Spinal cord (tissue), 10 donors: ENCODE measurements at places on chromosomes 3 and 15.

- DNase-seq: no peak
These were observed 13.6 kb upstream of the SLCO3A1 start for GRCh38 chr15:91839867-91840266.

DNA sequence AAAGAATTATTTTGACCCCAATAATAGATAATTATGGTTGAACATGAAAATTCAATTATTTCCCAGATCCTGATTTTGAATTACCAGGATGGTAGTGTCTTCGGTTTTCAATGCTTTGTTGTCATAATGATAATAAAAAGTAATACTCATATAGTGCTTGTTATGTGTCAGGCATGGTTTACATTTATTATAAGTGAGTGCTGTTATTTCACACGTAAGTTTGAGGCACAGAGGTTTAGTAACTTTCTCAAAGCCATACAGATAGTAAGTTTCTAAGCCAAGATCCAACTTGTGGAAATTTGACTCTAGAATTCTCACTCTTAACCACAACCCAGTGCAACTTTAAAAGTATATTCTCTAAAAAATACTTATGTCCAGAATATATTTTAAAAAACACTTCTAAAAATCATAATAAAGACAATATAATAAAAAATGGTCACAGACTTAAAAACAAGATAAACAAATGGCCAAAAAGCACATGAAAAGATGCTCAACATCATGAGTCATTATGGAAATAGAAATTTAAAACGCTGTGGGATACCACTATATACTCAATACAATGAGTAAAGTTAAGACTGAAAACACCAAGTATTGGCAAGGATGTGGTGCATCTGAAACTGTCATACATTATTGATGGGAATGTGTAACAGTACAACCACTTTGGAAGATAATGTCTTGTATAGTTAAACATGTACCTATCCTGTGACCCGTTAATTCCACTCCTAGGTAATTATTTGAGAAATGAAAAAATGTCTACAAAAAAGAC is 45.2 kb downstream of the SPRED1 start:
- DNase-seq: no peak

DNA sequence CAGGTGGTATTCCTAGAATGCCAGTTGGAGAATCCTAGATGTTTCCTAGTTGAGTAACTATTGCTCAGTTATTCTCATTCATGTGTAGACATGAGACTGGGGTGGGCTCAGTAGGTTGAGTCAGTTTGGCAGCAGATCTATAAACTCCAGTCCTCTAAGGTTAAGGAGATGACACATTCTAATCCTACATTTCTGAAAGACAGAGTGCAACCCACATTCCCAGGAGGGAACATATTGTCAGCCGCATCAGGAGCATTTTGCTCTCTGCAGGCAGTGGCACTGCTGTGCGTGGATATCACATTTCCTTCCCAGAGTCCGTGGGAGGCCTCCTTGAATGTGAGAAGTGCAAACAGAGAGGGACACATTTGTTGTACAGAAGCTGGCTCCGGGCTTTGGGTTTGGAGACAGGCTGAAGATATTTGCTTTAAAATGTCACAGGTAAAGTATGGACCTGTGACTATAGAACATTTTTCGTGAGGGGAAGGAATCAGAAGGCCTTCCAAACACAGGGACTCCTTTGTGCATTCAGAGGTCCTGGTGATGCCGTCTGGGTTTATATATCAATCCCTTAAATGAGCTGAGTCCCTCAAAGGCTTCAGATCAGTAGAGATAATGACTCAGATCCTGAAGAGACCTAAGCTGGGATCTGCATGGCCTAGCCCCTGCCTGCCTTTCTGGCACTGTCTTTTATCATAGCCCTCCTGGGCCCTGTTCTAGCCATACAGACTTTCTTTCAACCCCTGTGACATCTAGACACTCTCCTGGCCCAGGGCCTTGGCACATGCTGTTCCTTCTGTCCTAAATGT is 156.5 kb downstream of the CADPS start:
- no peak for DNase-seq

- DNase-seq: no peak
These were observed 84.4 kb downstream of the GPR156 start for GRCh38 chr3:120200493-120201235.

DNA sequence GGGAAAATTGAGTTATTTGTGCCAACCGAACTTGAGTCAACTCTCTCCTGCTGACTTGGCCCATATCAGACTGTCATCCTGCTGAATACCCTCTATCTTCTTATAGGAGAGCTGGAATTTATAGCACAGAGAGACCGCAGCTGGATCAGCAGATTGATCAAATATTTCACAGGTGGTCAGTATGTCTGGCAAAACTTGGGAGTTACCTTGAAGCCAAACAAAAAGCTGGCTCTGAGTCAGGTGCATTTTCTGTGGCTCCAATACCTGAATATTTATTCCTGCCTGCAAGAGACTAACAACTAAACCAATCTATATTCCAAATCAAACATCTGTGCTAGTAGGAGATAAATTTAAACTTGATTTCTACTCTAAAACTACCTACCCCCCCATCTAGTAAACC is 752.1 kb upstream of the ALCAM start:
- no peak for DNase-seq

GRCh38 chr3:112817797-112818196 is 28.9 kb downstream of the CD200R1L start:
- DNase-seq: no peak

- no peak for DNase-seq
These were observed 123.7 kb upstream of the SPRED1 start for GRCh38 chr15:38128921-38129320.

- no peak for DNase-seq
These were observed 35.4 kb upstream of the TRIM71 start for GRCh38 chr3:32782407-32782806.

- DNase-seq: no peak
These were observed 266.9 kb downstream of the KCNMB2 start for GRCh38 chr3:178802993-178803693.

DNA sequence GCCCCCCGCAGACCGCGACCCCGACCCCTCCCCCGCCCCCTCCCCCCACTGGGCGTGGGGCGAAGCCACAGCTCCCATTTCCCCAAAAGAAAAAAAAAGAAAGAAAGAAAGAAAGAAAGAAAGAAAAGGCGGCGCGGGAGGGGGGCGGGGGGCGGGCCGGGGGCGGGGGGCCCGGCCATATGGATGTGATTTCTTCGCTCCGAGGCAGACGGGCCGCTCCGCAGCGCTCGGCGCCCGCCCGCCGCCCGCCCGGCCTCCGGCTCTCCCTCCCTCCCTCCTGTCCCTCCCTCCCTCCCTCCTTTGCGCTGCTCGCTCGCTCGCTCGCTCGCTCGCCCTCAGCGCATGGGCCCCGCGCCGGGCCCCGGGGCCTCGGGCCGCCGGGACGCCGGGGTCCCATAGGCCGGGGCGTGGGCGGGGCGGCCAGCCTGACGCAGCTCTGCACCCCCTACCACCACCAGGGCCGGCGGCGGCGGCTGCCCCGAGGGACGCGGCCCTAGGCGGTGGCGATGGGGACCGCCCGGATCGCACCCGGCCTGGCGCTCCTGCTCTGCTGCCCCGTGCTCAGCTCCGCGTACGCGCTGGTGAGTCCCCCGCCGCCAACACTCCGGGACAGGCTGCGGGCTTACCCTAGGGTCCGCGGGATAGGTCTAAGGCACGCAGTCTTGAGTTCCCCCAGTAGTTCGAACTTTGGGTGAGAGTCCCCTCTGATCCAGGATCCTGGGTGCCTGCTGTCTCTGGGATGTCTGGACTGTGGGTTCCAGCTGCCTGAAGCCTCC is 5.7 kb downstream of the PTH1R start:
- no peak for DNase-seq
